ENCODE measurements at places on chromosomes 5 and 9.

GRCh38 chr5:177601577-177602457, 1.9 kb downstream of the B4GALT7 start:
- DNase-seq, result no peak

DNA sequence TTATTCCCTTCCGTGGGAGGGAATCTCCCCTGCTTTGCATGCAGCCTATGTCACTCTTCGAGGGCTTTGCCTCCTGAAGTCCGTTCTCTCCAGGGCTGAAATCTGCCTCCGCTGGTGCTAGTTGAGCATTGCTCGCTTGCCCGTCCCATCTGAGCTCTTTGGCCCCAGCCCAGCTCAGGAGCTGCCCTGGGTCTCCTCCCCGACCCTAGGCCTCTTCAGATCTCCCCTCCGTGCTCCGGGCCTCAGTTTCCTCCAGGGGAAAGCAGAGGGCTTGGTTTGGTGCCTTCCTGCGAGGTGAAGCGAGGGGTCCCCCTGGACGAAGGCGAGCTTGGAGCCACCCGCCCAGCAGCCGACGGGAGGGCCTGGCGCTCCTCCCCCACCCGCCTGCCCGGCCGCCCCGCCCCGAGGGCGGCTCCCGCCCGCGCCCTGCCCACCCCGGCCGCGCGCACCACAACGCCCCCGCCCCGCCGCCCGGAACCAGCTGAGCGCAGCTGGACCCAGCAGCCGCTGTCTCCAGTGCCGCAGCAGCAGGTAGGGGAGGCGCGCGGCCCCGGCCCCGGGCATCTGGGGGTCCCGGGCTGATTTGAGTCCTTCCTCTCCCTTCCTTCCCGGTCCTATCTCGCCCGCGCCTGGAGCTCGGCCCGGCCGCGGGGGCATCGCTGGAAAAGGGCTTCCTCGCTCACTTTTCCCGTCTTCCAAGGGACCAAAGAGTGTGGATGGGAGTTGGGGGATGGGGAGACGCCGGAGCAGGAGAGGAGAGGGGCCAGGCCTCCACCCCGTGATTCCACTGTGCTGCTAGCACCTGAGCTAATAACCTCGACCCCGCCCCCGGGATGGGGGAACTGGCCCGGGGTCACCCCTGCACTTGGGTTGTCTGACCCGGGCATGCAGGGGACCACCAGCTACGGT, at the start of gene GSN:
Gene GSN, plus strand, starts transcription at position 474 of the 909 bp plus-strand sequence. CDS start 33,810 bp downstream, outside the sequence.
- peak; percentile 68 for DNase-seq

- no peak for DNase-seq
Observed at GRCh38 chr9:78397045-78397444, 100.1 kb downstream of the PSAT1 start.

- DNase-seq, result no peak
Observed at GRCh38 chr5:173823721-173824567, 64.2 kb upstream of the CPEB4 start.

DNA sequence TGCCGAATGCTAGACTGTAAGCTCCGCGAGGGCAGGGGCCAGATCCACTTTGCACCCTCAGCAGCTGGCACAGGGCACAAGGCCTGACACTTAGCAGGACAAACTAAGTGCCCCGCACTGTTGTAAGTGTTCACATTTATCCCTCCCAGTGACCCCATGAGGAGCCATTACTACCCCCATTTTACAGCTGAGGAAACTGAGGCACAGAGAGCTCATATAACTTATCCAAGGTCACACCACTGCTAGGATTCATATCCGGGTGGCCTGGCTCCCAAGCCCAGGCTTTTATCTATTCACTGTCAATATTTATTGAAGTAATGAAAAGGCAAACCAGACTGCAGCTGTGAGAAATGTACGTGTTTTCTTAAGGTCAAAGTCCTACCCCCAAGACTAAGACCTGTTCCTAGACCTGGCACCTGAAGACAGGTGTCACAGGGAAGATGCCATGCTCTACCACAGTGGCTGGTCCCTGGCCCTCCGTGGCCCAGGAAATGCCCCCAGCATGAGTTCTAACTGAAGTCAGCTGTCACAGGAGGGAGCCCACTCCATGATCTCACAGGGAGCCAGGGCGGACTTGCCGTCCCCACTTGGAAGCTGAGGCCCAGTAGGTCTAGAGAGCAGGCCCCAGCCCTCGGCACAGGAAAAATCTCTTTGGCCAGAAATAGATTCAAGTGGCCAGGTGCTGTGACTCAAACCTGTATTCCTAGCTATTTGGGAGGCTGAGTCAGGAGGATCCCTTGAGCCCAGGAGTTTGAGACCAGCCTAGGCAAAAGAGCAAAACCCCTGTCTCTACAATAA, 74.7 kb upstream of the IL17B start:
- no peak for DNase-seq

- DNase-seq, result no peak
Observed at GRCh38 chr9:133676450-133676849, 40.3 kb downstream of the DBH start.

- no peak for DNase-seq
Observed at GRCh38 chr9:125655691-125656410, 51.2 kb downstream of the MAPKAP1 start.

DNA sequence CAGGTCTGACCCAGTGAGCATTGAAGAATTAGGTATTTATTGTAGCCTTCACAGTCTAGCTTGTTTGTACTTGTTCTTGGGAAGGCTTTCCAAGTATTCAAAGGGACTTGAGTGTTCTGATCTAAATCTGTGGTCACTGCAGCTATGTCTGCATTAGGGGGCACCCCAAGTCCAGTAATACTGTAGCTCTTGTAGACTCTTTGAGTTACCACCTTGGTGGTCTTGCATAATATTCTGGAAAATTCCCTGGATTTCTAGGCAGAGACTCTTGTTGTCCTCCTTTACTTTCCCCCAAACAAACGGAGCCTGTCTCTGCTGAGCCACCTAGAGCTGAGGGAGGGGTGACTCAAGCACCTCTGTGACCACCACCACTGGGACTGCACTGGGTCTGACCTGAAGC, 149.5 kb upstream of the DHFR start:
- no peak for DNase-seq

GRCh38 chr9:125525921-125526631, 180.9 kb downstream of the MAPKAP1 start:
- DNase-seq, result no peak

- no peak for DNase-seq
Observed at GRCh38 chr9:16262477-16263261, 607.8 kb downstream of the BNC2 start.

DNA sequence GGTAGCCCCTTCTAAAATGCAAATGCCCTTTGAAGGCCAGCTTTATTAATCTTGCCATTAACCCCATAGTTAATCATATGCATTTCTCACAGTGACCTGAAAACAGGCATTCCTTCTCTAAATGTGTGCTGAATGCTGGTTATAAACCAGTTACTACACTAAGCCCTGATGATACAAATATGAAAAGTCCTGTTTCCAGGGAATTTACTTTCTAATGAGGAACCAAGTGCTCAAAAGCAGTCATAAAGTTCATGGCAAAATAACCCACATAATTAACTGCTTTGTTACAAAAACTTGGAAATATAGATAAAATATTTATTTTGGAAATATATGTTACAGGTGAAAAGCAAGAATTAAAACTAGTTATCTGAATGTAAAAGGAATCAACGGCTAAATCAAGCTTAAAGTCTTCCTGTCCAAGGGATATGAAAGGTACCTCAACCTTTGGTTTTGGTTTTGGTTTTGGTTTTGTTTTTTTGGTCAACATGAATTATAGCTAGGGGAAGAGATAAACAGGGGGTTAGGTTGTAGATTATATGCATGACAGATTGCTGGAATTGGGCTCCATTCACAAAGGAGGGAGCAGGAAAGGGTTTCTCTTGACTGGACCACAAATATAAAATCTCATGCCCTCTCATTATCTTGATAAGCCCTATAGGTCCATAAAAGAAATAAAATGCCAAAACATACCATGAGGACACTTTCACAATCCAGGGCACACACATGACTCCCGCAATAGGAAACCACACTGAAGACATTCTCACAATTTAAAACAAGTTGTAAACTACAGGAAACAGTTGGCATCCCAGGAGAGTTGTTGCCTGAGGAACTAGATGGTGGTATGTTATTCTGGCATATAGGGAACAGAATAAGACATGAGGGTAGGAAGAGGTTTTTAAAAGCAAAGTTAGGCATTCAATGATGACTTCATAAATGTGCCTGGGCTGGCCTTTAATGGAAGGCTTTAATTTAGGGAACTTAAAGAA, 46.7 kb upstream of the MACIR start:
- no peak for DNase-seq

GRCh38 chr5:155700333-155700732, 626.6 kb upstream of the SGCD start:
- DNase-seq, result no peak

DNA sequence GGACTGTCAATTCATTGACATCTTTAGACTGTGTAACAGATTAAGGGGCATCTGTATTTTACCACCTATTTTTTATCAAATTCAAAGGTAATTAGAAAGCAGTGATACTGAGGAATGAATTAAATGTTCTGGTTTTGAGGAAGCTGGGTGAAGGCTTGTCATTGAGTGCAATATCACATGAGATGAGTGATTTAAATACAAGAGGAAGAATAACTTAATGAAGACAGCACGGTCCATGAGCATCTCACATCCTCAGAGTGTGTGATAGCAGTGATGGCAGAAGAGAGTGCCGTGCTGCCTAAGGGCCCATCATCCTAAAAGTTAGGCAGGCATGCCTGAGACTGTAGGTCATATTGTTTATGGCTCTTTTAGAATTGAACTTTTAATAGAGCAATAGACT, 263.3 kb downstream of the MAST4 start:
- DNase-seq, result no peak

DNA sequence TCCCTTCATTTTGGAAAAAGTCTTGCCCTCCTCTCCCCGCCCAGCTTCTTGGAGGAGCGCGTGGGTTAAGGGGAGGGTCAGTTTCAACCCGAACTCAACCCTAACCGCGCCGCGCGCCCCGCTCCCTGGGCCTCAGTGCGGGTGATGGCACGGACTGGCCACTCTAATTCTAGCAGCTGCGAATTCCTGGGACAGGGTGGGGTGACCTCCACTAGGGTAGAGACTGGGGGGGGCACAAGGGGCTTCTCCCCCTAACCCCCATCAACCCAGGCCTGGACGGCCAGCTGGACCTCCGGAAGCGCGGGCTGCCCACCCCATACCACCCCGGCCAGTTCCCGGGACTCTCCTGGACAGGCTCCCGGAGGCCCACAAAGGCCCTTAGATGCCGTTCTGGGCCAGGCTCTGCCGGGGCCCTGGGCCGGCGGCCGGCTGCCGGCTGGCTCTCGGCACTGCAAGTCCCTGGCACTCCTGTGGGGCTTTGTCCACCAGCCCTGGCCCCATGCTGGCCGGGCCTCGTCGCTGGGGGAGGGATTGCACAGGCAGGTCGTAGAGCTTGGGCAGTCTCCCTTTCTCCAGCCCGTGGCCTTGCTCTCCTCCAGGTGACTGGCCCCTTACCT, 7.2 kb upstream of the PSD2 start:
- no peak for DNase-seq

DNA sequence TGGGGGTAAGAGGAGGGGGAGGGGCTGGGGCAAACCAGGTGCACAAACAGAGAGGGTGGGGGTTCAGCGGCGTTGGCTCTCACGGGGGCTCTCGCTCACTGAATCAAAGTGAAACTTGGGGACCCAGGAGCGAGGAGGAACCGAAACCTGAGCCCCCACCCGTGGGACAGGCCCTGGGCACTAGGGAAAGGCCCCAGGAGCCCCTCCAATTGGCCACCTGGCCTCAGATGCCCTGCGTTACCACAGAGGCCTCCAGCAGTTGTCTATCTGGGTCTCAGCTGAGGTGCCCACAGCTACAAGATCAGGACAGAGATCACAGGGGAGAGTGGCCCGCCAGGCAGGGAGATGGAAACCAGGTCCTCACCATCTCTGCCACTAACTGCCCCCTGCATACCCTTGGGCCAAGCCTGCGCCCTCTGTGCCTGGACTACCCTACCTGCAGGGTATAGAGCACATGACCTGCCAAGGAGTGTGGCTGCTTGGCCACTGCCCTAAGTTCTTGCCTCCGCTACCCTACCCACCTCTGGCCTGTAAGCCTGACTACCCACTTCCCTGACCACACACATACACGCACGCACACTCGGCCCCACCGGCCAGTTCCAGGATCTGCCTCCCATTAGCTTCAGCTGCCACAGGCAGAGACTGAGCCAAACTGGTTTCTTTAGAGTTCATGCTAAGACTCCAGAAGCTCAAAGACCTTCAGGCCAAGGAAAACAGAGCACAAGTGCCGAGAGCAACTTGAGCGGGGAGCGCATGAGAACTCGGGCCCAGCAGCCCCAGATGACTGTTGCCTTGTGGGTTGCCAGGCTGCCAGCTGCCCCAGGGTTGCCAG, 39.9 kb downstream of the PAX5 start:
- peak; percentile 54 for DNase-seq

- DNase-seq, result no peak
Observed at GRCh38 chr9:33431420-33431819, 16.0 kb downstream of the AQP3 start.

- no peak for DNase-seq
Observed at GRCh38 chr5:52580921-52581320, 206.8 kb upstream of the ITGA1 start.

DNA sequence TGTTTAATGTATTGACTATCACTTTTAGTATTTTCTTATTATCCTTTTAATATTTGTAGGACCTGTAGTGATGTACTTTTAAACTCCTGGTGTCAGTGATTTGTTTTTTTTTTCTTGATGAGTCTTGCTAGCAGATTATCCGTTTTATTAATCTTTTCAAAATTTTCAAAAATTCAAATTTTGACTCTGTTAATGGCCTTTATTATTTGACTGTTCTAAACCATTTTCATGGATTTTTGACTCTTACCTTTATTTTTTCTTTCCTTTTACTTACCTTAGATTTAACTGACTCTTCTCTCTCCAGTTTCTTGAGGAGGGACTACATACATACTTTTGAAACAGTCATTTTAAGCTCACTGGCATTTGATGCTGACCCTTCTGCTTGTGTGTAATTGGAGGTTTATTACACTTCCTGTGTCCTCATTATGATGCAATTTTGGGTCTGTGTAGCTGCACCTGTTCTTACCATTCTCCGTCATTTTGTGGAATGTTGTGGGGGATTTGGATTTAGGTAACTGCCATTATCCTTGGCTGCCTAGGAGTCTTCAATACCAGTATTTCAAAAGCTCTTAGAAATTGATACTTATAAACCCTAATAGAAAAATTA, 32.0 kb upstream of the EXOC3 start:
- DNase-seq, result no peak

DNA sequence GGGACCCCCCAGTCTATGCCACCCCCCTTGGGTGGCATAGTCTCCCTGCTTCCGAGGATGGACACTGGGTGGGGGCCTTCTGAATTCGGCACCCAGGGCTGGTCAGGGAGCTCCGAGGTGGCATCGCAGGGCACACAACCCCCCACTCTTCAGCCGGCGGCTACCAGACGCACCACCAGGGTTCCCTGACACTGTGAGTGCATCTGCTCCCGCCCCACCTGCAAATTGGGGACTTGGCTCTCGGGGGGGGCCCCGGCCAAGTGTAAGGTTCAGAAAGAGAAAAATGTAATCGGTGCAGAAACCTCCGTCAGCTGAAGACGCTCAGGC, 12.7 kb upstream of the QSOX2 start:
- no peak for DNase-seq

All from GM19239 (cell line).